ENCODE measurements at places on chromosomes 7 and 10.

- DNase-seq: no peak
These were observed 286.4 kb downstream of the PRPF18 start for GRCh38 chr10:13873196-13873595.

- no peak for DNase-seq
These were observed 13.6 kb downstream of the PRXL2A start for GRCh38 chr10:80421707-80422536.

GRCh38 chr7:7858559-7858958, 110.0 kb upstream of the GLCCI1 start:
- no peak for DNase-seq

GRCh38 chr7:151694441-151694827, 174.7 kb upstream of the RHEB start:
- no peak for DNase-seq

DNA sequence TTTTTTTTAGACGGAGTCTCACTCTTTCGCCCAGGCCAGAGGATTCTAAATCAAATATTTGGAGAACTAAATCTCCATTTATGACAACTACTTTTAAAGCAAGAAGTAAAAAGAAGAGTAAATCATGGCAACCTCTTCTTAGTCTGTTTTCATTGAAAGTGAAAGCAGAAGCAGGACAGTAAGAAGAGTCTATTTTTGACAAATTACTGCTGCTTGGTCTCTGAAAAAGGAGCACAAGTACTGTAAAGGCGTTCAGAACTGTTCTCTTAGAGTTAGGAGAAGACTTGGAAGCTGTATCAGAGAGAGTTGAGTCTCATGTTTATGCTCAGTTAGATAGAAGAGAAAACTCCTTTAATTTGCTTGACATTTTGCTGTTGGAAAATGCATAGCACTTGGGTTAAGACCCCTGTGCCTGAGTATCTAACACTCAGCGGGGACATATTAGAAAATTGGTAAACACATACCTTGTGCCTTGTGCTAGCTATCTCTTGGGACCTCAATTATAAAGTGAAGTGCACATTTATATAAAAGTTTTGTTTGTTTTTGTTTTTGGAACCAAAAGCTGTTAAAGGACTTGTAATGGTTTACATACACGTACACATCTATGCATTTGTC, 433.0 kb downstream of the ANKRD7 start:
- no peak for DNase-seq

DNA sequence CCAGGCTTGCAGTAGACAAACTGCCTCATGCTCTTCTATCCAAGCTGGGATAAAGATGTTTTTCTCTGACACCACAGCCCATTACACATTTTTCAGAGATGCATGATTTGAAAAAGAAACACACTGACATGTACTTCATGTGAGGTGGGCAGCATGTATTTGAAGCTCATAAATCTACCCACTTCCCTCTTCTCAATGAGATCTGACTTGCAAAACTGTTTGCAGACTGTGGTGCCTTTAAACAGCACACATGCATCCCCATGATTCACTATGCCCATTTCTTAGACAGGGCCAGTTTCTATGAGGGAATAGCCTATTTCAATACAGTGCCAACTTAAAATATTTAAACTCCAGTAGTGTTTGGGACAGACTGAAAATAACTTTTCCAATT, 109.8 kb downstream of the GLI3 start:
- no peak for DNase-seq

DNA sequence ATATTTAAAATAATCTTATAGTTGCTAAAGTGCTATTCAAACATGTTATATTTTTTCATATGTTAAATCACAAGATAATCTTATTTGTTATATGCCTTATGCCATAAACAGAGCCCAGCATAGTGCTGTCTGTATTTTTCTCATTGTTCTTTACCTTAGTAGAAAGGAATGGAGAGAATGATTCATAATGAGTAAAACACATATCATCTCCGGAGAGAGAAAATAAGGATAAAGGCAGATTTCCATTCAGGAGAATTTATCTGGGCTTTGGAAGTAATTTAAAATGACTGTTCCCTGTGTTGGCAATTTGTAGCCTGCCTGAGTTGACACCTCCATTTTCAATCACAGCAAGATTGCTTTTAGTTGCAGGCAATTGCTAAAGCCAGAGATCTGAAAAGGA, 30.2 kb downstream of the CHN2 start:
- no peak for DNase-seq

- DNase-seq: no peak
These were observed 1.8 kb downstream of the CLEC2L start for GRCh38 chr7:139525239-139525638.

DNA sequence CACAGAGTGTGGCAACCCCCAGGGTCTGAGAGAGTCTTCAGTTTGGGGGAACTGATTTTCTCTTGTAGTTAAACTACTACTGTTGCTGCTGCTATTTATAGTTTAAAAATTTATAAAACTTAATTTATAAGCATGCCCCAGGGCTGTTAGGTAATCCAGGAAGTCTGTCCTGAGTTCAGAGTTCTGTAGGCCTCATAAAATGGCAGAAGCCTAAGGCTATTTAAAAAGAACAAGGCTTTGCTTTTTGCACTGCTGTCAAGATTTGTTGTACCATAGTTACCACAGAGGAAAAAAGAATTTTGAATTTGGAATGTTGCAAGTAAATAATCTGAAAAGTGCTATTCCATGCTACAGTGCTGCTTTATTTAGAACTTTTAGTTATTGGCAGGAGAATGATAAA, 66.1 kb downstream of the AGK start:
- DNase-seq: no peak

Data from stimulated activated CD4-positive, alpha-beta T cell treated with anti-CD3 and anti-CD28 coated beads, Interleukin-1b, Interleukin-23, amount 100 ng/mL, for 48 hours (primary cell).